ENCODE measurements at places on chromosomes 16 and 17.

DNA sequence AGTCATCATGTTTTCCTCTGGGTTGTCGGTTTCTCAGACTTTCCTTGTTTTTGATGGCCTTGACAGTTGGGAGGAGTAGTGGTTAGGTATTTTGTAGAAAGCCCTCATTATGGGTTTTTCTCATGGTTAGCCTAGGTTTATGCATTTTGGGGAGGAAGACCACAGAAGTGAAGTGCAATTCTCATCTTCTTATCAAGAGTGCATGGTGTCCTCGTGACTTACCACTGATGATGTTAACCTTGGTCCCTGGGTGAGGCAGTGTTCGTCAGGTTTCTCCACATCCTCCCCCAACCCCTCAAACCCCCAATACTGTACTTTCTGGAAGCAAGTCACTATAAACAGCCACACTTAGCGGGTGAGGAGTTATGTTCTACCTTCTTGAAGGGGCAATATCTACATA, 42.3 kb downstream of the BPTF start:
- no peak for DNase-seq

DNA sequence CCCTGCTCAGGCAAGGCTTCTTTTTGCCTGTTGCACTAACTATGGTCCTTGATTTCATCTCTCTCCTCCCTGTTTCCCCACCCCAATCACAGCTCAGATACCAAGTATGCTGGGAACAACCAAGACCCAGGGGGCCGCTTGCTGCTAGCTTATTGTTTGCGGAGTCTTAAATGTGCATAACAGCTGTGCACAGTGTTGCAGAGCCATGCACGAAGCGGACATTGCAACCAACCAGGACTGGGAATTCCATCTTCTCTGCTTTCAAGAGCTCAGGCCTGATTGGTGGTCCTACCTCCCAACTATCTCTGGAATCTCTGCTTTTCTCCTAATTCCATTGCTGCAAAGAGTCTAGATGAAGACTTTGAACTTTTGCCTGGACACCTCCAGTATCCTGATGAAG, 281.3 kb upstream of the TNRC6C start:
- no peak for DNase-seq

- DNase-seq = peak; percentile 75
Measured at GRCh38 chr17:49739641-49740271, 24.2 kb downstream of the FAM117A start.

- DNase-seq = no peak
Measured at GRCh38 chr16:74449470-74449869, 28.2 kb upstream of the CLEC18B start.

GRCh38 chr17:29036584-29036983, 6.4 kb upstream of the PIPOX start:
- no peak for DNase-seq

DNA sequence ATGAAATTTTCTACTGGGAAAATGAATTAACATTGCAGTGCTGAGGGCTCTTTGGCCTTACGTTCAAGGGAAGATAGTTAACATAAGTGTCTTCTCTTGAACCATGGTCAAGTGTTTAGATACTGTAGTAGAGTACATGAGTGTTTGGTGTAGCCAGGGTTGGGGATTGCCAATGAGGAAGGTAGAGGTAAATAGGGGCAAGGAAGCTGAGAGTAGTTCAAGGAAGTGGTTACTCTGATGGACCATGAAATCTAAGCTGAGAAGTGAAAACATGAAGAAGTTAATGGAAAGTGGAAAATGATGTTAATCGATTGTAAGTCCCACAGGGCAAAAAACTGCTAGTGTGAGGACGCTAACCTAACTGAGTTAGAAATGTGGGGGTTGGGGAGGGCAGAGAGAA, 249.6 kb upstream of the AXIN2 start:
- DNase-seq = no peak

DNA sequence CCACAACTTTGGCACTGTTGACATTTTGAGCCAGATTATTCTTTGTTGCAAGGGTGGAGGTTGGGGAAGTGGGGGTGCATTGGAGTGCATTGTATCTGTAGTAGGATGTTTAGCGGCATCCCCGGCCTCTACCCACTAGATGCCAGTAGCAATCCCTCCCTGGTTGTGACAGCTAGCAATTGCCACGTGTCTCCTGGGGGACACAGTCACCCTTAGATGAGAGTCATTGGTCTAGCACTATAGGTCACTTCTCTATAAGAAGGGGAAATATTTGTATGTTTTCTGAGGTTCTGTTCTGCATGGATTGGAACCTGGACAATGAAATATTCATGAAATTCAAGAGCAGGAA, 32.4 kb downstream of the MSI2 start:
- DNase-seq = no peak

GRCh38 chr17:5203178-5203907, 11.7 kb upstream of the ZNF594 start:
- no peak for DNase-seq

Data from stimulated activated CD4-positive, alpha-beta T cell treated with anti-CD3 and anti-CD28 coated beads, Interleukin-4, amount 100 ng/mL, for 48 hours (primary cell).